Left forelimb (tissue), 1 donor: ENCODE measurements at places on chromosomes 12 and 14.

DNA sequence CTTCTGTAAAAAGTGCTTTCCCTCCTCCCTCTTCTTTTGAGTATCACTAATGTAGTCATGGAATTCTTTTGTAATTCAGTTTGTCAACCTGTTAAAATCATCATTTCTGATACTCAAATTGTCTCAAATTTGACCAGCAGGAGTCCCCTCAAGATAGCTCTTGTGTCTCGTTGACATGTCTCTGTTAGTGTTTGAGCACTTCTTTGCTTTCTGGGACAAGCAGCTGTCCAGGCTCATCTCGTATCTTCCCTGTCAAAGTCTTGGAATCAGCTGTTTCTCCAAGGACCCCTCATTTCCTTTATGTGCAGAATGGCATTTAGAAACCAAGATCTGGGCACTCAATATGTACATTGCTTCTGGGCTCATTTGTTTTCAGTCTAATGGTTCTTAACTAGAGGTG is 10.7 kb downstream of the CIPC start:
- no peak for DNase-seq

DNA sequence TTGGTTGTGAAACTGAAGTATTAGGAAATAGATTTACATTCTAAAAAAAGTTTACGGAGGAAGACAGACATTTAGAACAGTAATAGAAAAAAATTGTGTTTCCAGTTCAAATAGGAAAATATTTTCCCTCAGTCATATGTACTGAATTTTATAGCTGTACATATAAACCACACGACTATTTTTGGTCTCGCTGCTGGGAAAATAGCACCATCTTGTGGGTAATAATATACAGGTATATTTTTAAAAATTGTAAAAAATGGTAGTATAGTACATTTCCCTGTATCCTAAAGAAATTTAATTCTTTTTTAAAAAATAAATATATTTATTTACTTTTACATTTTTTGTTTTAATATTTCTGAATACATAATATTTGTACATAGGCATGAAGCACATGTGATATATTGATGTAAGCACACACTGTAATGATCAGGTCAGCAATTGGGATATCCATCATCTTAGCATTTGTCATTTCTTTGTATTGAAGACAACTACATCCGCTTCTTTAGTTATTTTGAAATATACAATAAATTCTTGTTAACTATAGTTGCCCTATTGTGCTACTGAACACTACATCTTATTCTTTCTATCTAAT is 168.6 kb downstream of the ALX1 start:
- DNase-seq, result no peak

DNA sequence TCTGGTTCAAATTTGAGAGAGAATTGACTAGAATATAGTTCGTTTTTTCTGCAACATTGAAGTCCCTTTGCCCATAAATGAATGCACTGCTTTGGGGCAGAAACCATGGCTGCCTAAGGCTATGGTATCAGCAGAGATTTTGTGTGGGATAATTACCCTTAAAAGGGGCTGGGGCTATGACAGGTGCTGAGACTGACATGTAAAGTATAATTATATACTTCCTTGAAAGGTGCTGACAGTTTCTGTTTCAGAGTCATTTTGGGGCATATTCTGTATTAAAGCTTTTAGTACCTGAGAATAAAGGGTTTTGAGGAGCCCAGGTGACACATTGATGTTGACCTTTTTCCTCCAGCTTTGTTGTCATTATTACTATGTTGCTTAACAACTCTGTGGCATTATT is 150.3 kb upstream of the PTPRQ start:
- DNase-seq, result no peak

GRCh38 chr12:2029851-2030250 is 22.9 kb upstream of the CACNA1C start:
- DNase-seq, result no peak

DNA sequence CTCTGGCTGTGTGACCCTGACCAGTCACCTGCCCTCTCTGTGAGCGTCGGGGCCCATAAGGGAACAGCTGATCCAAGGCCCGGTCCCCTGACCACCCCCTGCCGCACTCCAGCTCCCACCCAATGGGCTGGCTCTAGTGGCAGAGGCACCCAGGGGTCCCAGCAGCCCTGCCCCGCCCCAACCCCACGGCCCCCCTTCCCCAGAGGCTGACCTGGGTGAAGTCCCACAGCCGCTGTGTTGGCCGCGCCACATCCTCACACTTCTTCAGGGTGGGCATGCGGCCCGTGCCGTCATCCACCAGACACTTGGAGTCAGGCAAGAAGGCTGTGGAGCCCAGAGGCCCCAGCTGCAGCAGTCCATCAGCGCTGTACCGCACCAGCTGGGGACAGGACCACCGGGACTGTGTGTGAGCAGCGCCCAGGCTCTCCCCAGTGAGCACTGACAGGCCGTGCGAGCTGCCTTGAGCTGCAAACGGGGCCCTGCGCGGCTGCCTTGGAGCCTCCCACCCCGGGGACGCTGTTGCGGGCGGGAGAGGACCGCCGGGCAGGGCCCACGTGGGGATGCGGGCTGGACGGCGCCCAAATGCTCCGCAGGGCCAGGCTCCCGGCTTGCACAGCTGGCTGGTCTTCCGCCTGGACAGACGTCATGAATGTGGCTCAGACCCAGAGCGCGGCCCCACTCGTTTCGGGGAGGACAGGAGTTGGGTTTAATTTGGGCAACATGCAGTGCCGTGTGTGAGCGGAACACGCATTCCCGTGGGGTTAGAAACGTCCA is 53.5 kb downstream of the NOC4L start:
- DNase-seq, result no peak

DNA sequence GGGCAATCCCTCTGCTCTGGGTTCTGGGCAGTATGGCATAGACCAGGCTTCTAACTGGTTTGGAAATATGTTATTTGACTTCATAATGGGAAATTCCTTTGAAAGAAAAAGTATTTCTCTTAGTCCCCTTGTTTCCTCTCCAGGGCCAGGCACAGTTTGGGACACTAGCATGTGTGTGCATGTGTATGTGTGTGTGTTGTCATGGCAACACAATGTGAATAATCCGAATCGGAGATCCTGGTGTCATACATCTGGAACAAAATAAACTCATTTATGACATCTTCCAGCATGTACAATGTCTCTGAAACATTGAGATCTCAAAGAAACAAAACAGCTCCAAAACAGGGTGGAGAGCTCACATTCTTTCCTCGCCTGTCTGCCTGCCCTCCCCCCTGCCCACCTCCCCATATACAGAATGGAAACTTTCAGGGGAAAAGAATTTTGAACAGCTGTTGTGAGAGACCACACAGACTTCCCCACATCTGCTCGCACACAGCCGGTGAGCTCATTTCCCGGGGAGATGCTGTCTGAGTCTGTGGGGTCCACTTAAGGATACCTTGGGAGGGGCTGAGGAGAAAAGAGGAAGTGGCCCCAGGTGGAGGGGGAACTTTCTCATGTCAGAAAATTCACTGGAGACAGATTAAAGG is 55.5 kb upstream of the PARP11 start:
- DNase-seq, result peak; percentile 87

DNA sequence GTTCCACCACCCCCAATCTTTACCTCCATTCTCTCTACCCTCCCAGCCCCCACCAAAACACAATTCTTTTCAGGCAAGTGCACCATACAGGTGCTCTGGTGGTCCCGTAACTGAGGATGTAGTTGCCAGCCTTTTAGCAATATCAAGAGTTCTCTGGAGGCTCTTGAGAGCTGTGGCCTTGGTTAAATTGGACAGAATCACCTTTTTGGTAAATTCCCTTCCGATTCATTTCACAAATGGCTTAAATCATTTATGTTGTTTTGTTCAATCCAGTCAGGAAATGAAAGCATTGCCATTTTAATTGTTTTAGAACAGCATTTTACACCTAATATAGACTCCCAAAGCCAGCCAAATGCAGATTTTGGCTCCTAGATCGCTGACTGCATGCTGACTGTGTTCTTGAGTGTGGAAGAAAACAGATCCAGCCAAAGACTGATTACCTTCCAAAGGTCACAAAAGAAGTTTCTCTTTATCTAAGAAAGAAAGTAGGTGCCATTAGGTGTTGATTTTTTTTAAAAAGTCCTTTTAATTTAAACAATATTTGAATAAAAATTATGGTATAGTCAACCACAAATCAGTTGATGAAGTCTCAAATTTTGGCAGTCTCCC is 25.6 kb downstream of the CRADD start:
- no peak for DNase-seq

GRCh38 chr12:53781228-53781801 is 29.5 kb upstream of the CISTR start:
- no peak for DNase-seq

DNA sequence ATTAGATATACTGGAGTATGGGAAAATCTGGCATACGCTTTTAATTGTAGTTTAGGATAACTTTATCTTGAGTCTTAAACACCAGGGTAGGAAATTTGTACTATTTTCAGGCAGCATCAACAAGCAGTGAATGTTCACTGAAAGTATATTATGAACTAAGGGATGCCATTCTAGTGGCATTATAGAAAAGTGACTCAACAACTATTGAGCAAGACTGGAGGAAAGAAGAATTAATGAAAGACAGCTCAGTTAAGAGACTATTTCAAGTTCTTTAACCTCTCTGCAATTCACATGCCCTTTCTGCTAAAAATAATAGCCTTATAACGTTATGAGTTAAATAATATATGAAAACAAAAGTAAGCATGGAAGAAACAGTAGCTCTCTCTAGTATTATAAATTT is 343.1 kb downstream of the FSCB start:
- no peak for DNase-seq

DNA sequence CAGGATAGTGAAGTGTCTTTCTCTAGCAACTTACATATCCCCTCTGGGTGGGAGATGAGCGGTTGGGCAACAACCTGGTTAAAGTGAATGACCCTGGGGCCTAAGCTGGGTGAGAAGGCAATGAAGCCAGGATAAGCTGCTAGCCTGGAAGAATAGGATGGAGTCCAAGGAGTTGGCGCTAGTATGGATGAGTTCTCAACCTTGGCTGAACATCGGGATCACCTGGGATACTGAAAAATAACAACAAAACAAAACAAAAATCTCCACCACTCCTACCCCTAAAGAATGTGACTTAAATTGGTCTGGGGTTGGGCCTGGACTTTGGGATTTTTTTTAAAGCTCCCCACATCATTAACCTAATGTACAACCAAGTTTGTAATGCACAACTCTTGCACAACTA is 4.8 kb upstream of the RPS6KA5 start:
- no peak for DNase-seq

DNA sequence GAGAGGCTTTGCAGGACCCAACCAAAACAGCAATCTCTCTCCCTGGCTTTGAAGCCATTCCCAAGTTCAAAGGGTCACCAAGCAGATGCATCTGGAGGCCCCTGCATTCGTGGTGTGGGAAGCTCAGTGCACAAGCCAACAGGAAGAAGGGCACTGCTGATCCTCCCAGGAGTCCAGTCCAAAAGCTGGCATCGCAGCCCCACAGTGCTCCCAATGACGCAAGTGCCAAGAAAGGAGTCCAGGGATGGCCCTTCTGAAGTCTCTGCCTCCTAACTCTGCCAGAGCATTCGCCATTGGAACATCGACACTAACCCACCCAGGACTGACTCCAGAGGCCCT is 25.1 kb downstream of the PXN start:
- no peak for DNase-seq

DNA sequence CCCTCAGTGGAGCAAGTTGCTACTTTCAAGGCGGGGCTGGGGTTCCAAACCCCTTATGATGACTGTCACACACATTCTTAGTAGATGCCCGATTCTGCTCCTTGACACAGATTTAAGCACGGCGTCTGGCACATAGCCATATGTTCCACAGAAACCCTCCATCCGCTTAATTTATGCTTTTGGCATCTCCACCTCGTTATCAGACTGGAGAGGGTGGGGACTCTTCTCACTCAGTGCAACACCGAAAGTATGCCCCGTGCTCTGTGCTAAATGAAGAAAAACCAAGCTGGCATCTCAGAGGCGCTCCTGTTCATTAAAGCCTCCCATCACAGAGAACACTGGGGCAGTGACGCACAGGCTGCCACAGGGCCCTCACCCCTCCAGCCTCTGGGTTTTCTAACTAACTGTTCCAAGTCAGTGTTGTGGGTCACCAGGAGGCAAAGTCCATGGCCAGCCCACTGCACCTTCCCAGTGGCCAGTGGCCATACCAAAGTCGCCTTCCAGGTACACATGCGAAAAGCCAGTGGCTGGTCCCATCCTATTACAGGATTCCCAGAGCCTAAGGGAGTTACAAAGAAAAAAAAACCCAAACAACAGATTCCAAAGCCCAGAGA is 27.3 kb downstream of the CCDC88C start:
- DNase-seq, result no peak

DNA sequence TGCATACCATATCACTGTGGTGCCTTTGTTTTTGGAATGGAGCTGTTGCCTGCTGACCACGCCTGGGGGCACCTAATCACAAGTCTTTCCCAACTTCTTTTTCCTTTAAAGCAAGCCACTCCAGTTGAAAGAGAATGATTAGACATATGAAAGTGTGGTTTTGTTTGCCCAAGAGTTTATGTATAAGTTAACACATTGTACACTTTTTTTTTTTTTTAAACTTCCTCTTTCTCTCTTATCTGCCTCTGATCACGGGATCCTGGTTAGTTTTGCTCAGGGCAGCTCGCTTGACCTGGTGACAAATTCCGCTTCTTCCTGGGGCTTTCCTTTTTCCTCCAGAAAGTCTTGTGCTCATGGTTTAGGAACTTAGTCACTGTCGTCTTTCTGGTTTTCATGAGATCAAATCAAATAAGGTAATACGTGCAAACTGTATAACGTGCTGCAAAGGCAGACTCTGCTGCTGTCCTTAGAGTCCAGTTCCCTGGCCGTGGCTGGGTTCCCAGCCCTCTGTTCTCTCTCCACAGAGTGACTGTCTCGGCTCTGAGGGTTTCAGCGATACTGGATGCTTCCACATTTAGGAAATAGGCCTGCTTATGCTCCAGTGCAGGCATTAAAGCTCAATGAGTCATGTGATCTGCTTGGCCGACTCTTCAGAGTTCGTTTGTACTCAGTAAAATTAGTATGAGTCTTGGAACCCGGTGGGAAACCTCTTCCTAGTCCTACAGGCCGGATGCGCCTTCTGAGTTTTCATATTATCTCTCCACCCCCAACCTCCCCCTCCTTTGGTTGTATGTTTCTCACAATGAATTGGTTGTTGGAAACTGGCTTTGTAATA is 15.2 kb downstream of the RASSF3 start:
- DNase-seq, result no peak

GRCh38 chr14:39395555-39396254 is 36.5 kb downstream of the FBXO33 start:
- no peak for DNase-seq

DNA sequence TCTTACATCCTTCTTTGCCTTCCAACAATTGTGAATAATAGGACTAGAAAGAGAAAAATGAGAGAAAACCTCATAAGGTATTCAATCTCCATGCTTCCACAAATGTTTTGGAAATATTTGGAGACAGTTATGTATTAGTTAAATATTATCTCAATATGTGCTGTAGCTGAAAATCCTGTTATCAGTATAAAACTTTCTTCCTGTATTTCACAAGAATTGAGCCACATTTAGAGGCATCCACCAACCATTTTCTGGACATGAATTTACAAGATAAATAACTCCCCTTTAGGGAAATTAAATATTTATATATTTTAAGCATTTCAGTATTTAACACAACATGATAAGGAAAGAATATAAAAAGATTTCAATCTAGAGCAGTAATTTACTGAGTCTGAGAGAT is 200.3 kb downstream of the GPHN start:
- DNase-seq, result no peak
